GDM1 (cell line): ENCODE measurements at places on chromosomes 3 and 15.

DNA sequence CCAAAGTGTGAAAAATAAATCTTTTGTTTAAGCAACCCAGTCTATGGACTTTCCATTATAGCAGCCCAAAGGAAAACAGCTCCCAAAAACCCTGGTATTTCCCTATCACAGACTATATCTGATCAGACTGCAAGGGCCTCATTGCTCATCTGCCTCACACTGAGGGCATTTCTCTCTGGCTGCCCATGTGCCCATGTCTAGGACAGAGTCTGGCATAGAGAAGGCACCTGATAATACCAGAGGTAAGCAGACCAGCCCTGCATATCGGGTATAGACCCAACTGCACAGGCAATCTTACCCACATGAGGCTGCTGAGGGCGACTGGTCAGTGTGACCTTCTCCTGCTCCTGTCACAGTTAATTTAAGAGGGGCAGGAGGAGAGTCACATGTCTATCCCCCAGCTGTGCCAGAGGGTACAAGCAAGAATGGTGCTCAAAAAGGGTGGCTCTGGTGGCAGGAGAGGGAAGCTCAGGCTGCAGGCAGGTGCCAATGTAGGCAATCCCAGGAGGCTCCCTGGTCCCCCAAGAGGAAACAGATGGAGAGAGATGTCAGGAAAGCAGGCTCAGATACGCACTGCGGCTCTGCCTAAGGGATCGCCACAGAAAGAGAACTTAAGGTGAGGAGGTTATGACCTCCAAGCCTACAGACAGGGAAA lies 3.1 kb downstream of the CSRNP1 start:
- no peak for DNase-seq

- peak; percentile 97 for DNase-seq
Observed at GRCh38 chr15:22838292-22839042, at the start of gene NIPA2. Gene NIPA2 (plus strand): TSS chr15:22838666. CDS start chr15:22851732, 13,066 bp downstream.

DNA sequence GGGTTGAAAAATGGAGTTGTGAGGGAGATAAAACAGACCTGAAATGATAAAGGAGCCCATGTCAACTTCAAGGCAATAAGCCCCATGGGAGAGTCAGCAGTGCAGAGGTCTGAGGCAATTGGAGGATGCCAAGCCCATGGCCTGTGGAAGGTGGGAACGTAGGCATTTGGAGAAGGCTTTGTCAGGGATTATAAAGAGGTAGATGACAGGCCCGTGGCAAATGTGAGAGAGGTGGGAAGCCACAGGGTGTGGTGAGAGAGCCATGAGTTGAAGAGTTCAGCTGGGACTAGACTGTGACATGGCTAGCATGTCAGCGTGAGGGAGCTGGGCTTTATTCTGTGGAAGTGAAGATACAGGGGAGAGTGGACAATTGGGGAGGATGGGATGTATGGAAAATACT lies 35.4 kb downstream of the MFSD1 start:
- no peak for DNase-seq

- no peak for DNase-seq
Observed at GRCh38 chr15:27336676-27337075, 365.7 kb downstream of the GABRG3 start.
